ENCODE measurements at places on chromosomes 1 and 21.
A peak's percentile ranks its signal among the peaks of the same experiment; 100 is the strongest.

- DNase-seq, result peak; percentile 79
Observed at GRCh38 chr1:232142403-232143314, 487.3 kb downstream of the SIPA1L2 start.

DNA sequence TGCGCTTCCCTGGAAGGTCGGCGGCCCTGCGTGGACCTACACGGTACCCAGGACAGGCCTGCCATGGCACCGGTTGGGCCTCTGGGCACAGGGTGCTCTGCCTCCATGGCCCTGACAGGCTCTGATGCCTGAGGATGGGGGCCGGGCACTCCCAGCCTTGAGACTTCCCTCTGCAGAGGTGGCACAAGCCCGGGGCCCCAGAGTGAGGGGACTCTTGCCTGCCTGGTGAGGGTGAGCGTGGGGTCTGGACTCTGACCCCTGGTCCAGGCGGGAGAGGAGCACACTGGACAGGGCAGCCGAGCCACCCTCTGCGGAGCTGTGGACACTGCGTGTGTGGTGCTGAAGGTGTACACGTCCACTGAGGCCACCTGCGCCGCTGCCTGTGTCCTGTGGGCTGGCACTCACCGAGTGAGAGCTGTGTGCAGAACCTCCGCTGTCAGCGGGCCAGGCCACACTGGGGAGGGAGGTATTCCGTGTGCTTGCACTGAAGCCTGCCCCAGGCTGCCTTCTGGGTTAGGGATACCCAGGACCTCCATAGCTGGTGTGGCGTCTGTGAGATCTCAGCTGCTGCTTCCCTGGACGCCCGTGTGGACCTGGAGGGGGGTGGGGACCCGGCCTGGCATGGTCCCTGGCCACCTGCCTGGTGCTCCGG is 10.4 kb downstream of the SKI start:
- no peak for DNase-seq

GRCh38 chr1:164183854-164184635 is 374.9 kb upstream of the PBX1 start:
- DNase-seq, result no peak

GRCh38 chr1:12053752-12054548 is 9.2 kb upstream of the TNFRSF8 start:
- DNase-seq, result no peak

- DNase-seq, result no peak
Observed at GRCh38 chr21:45364468-45365185, 40.3 kb upstream of the COL18A1 start.

DNA sequence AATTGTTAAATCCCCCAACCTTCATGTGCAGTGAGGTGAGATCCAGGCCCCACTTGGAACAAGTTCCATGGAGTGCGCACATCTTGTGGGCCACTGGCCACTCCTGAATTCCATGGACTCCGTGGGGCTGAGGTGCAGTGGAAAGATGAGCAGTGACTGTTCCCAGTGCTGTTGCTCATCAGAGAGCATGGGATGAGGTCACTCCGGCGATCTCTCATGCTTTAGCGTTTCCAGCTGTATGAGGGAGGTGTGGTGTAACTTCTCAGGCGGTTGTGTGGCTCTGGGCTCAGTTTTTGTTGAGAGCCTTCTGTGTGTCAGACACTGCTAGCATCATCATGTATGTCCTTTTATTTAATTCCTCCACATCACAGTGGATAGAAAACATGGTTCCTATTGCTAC is 96.2 kb downstream of the GALNT2 start:
- DNase-seq, result no peak

DNA sequence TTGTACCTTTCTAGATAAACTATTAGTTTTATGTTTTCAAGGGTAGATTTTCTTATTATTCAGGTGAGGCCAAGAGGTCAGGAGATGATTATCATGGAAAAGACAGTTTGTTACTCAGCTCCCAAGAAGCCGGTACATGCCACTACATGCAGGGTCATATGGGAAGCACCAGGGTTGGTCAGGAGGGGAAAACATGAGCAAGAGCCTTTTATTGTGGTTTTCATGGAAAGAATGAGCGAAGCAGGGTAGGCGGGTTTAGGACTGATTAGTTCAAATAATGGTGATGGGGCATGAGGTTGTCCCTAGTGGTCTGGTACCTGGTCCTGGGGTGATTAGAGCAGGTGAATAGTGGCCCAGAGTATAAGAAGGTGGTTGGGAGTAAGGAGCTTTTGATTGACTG is 189.9 kb downstream of the APP start:
- no peak for DNase-seq

DNA sequence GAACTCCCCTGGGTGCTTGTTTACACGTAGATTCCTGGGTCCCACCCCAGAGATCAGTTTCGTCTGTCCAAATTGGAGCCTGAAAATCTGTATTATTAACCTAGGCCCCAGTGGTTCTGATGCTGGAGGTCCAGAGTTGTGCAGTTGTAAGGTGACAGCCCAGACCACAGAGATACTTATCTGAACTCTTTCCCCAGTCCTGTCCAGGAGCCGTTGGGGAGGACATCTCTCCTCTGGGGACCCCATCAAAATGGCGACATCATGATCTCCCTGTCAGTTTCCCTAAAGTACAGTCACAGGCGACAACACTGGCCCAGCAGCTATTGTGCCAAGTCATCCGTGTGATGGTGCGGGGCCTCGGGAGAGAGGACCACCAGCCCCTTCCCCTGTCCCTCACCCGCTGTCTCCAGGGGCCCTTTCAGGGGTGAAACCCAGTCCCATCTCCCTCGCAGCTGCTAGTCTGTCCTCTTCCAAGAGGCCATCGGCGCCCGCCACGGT is 749 bp upstream of the EFHD2 start:
- no peak for DNase-seq

DNA sequence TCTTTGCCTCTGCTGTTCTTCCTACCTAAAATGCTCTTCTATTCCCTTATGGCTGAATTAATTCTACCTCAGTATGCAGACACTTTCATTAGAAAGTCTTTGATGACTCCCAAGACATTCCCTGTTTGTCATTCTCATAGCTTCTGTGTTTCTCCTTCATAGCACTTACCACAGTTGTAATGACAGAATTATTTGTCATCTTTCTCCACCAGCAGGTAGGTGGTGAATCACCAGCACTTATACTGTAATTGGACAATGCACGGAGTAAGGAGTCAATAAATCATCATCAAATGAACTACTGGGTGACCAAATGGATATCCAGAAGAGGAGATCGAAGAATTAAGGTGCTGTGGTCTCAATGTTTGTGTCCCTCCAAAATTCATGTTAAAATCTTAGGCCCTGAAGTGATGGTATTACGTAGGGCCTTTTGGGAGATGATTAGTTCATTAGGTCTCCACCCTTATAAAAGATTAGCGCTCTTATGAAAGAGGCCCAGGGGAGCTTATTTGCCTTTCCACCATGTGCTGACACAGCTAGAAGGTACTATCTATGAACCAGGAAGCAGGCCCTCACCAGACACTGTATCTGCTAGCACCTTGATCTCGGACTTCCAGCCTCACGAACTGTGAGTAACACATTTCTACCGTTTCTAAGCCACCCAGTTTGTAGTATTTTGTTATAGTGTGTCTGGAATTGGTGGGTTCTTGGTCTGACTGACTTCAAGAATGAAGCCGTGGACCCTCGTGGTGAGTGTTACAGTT is 2.4 kb upstream of the CCT8 start:
- DNase-seq, result no peak

GRCh38 chr1:89620664-89621063 is 12.3 kb upstream of the LRRC8C start:
- no peak for DNase-seq

GRCh38 chr21:27108701-27109100 is 141.8 kb upstream of the ADAMTS5 start:
- DNase-seq, result no peak

DNA sequence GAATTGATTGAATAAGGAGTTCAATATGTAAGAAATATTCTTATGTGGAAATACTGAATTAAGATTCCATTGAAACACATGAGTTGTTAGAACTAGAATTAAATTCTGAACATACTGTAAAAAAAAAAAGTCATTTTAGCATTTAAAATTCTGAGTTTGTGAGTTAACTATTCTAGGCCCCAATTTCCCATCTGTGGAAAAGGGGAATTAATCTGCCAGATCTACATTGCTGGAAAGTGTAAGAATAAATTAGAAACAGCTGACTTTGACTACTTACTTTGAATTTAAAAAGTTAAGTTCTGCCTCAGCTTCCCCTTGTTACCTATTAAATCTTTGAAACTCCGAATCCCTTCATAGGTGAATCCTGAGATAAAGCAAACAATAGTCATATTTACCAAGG is 103.0 kb downstream of the SNX7 start:
- DNase-seq, result no peak

- no peak for DNase-seq
Observed at GRCh38 chr1:166933633-166934032, 41.7 kb downstream of the ILDR2 start.

DNA sequence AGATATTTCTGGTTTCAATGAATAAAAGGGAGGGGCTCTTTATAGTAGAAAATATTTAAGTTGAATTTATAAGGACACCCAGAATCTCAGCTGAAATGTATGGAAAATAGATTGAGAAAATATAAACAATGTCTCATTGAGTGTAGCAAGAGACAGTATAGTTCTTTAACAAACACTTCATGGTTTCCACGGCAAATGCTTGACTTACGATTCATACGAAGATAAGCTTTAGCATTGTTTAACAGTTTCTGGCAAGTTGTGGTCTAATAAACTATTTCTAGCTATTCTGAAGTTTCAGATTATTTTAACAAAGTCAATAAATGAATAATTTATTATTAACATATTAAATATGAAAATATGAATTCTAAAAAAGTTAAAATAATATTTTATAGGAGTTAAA is 1419.4 kb downstream of the KCNT2 start:
- peak; percentile 2 for DNase-seq

- no peak for DNase-seq
Observed at GRCh38 chr1:59340411-59341307, 43.8 kb downstream of the FGGY start.

- DNase-seq, result no peak
Observed at GRCh38 chr1:203114202-203114601, 13.3 kb upstream of the ADORA1 start.

DNA sequence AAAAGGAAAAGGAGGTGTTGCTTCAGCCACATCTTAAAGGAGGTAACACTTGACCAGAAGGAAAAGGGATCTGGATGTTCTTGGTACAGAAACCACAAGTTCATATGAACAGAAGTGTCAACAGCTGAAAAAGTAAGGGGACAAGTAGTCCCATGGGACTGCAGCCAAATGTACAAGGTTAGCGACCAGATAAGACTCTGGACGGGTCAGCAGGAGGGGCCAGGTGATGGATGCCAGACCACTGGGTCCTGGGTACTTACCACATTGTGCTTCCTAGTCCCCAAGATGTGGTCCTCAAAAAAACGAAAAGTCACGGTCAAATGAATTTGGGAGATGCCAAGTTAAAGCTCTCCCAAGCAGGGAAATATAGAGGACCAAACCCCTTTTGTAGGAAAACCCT is 16.6 kb upstream of the BMP8A start:
- no peak for DNase-seq

DNA sequence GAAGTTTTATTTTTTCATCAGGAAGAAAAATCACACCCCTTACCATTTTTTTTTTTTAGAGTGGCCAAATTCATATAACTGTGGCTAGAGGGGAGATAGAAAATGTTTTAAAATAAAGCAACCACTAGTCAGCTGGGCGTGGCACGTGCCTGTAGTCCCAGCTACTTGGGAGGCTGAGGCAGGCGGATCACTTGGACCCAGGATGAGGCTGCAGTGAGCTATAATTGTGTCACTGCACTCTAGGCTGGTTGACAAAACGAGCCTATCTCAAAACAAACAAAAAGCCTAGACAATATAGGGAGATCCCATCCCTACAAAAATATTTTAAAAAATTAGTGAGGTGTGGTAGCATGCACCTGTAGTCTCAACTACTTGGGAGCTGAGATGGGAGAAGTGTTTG is 14.8 kb upstream of the BECN2 start:
- DNase-seq, result no peak

DNA sequence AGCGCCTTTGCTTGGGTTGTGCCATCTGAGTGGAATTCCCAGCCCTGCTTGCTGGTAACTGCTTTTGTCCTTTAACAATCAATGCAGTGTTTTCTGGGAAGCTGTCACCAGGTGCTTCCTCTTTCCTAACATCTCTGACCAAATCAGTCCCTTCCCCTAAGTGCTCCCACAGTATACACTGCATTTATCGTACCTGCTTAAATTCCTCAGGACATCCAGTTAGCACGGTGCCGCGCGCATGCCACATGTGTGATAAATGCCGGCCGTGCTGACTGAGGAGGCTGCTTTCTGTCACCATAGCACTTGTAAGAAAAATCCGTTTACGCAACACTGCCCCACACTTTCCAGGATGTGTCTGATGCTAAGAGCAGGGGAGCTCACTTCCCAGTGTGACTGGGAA is 115.4 kb downstream of the BCAR3 start:
- DNase-seq, result no peak

DNA sequence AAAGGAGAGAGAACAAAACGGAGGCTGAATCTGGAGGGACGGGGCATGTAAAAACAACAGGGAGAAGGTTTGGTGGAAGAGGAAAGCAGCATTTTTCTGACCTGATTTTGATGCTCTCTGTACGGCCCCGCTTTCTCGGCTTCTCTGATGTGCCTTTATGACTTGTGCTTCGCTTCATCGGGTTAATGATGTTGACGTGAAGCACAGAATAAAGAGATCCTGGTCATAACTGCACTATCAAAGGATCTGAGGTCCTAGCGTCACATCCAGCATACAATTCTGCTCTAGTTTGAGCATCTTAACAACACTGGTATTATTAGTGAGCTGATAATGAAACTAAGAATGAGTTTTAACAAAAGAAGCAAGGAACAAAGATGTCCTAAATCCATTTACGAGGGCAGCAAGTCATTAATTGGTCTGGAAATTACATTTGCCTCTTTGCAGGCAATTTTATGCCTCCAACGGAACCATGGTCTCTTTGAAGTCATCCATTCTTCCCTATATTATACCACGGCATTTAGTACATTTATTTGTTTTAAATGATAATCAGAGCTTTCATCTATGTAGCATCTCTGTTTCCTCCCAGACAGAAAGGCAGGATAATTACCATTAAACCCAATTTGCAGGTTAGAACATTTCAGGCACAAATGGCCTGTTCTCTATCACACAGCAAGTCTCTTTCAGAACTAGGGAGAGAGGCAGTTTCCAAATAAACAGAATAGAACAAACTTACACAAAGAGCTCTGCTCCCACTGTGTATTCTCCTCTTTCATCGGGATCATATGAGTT is 45.3 kb upstream of the B3GALNT2 start:
- DNase-seq, result no peak

DNA sequence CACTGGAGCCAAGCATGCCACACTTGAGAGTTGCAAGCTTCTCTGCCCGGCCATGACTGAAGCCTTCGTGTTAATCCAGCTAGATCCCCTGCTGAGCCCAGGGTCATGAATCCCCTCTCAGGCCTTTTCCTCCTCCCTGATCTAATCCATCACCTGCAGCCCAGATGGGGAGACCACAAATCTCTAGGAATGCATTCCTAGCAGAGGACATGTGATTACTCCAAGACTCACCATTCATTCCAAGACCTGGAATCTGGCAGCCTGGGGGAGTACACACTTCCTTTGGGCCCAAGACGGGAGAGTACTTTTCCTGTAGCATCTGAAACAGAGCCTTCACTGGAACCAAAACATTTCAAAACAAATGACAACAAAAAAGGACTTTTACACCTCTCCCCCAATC is 269.3 kb upstream of the NFIA start:
- DNase-seq, result no peak

- DNase-seq, result no peak
Observed at GRCh38 chr1:10694274-10694632, 102.2 kb downstream of the CASZ1 start.

- DNase-seq, result peak; percentile 81
Observed at GRCh38 chr1:246139745-246140182, 367.3 kb downstream of the SMYD3 start.

- DNase-seq, result no peak
Observed at GRCh38 chr21:26969971-26970725, 3.3 kb upstream of the ADAMTS5 start.
